Coronary artery (tissue), 2 donors: ENCODE measurements at places on chromosomes 4 and X.
A peak's percentile ranks its signal among the peaks of the same experiment; 100 is the strongest.

GRCh38 chr4:20629186-20630106 lies 70.8 kb upstream of the PACRGL start:
- no peak for DNase-seq

GRCh38 chr4:37604461-37604860 lies 81.7 kb downstream of the RELL1 start:
- no peak for DNase-seq

DNA sequence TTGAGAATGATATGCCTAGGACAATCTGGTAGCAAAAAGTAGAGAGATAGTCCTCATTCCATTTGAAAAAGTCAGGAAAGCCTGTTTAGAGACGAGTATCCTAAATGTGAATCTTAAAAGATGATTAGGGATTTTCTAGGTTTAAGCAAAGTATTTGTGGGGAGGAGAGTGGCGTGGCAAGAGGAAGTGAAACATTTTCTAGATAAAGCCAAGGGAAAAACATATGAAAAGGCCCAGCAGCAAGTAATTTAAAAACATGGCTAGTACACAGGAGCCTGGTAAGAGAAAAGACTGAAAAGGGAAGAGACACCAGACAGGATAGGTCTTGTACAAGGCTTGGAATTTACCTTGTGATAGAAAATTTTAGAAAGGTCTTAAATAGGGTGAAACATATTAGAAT lies 45.9 kb downstream of the CORIN start:
- DNase-seq: no peak

GRCh38 chr4:90237751-90238530 lies 110.7 kb downstream of the CCSER1 start:
- no peak for DNase-seq

DNA sequence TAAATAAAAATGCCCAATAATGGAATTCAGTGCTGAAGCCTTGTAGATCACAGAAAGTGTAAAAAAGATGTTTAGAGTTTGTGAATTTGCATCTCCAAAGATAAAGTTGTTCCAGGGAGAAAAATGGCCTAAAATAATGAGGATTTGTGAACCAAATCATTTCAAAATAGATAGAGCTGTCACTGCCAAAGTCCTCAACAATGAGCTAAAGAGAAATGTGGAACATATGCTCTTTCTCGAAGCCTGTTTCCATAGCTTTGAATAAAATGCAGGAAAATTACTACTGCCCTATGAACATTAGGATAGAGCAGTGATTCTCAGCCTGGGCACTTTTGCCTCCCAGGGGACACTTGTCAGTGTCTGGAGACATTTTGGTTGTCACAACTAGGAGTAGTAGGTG lies 3.4 kb upstream of the AP1S2 start:
- DNase-seq: no peak

GRCh38 chr4:7121866-7122653 lies 54.2 kb upstream of the GRPEL1 start:
- DNase-seq: no peak

DNA sequence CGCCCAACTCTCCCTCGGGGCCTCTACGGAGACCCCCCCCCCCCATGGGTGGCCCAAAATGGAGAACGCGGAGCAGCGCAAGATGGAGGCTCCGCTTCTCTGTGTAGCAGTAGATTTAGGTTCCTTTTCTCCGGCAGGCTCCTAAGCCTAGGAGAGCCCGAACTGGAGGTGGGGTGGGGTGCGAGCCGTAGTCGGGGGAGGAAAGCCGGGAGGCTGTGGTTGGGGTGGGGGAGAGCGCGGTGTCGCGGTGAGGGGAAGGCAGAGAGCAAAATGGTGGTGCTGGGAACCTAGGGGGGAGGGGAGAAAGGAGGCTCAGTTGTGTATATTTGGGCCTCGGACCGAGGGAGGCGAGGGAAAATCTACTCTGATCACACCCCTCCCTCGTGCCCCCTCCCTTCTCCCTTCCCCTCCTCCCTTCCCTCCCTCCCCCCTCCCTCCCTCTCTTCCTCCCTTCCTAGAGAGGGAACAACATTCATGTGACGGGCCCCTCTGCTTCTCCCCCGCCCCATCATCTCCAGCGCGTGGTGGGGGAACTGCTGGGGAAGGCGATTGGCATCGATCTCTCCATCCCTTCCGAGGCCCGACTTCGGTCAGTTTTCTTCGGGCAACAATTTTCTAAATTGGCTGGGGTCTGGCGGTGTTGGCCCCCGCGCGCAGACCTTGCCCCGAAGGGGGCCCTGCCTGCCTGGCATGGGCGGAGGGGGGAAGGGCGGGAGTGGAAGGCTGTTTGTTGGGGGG lies at the start of gene STAG2:
TSS of gene STAG2 (plus strand) at position 439 of the 738 bp plus-strand sequence. CDS start 60,922 bp downstream, outside the sequence.
- DNase-seq: peak; percentile 81

DNA sequence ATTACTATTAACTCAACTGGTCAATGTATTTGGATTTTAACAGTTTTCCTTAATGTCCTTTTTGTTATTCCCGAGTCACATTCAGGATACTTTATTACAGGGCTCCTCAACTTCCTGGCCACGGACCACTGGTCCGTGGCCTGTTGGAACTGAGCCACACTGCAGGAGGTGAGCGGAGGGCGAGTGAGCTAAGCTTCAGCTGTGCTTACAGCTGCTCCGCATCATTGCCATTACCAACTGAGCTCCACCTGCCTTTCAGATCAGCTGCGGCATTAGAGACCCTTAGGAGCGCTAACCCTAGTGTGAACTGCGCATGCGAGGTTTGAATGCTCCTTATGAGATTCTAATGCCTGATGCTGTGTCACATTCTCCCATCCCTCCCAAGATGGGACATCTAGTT lies 591.7 kb downstream of the CCSER1 start:
- DNase-seq: no peak

DNA sequence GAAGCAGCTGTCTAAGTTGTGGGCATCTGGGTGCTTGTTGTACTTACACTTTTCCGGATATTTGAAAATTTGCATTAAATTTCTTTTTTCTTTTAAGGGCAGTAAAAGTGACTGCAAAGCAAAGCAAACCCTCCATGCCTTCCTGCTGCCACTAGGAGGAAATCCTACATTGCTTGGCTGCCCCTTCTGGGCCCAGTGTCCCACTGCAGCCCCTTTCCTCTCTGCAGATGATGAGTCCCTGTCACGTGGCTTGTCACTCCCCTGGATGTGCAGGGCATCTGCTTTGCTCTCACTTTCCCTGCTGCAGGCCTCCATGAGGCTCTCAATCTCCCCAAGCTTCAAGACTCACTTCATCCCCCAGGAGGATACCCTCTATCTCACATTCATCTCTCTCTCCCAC lies 12.7 kb downstream of the TSR2 start:
- no peak for DNase-seq

- no peak for DNase-seq
Measured at GRCh38 chr4:105991726-105992125, 96.5 kb downstream of the NPNT start.

GRCh38 chr4:153519687-153520086 lies 53.5 kb downstream of the TMEM131L start:
- DNase-seq: no peak

GRCh38 chr4:123621072-123621705 lies 224.6 kb downstream of the SPRY1 start:
- no peak for DNase-seq

DNA sequence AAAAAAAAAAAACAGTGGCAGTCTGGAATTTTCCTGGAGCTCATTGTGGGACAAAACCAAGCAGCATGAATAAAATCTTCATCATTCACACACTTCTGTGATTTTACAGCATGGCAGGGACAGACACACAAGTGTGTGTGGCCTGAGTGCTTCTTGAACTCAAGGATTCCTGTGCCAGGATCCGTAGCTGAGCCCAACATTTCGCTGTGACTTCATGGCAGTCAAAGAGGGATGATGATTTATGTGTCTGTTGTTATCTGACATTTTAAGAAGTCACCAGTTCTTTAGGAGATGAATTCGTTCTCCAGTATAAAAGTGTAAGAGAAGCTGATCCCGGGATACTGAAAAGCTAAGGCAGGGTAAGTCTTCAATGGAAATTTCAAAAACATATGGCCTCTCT lies 57.0 kb downstream of the ING2 start:
- no peak for DNase-seq

- no peak for DNase-seq
Measured at GRCh38 chrX:154502098-154502497, 11.7 kb upstream of the SLC10A3 start.

DNA sequence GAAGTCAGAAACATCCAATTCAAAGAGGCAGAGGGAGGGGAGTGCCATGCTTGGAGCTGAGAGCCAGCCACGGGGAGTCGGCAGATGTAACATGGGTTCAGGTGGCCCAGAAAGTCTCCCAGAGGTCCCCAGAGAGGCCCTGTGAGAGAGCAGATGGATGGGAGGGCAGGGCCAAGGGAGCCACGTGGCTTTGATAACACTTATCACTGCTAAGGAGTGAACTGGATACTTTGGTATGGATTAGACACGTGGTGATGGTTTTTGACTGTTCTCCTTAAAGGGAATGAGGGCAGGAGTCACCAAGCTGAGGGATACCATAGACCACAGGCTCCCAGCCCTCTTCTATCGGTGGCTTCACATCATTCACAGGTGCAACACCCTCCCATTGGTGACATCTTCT lies 13.7 kb downstream of the CCKAR start:
- no peak for DNase-seq

DNA sequence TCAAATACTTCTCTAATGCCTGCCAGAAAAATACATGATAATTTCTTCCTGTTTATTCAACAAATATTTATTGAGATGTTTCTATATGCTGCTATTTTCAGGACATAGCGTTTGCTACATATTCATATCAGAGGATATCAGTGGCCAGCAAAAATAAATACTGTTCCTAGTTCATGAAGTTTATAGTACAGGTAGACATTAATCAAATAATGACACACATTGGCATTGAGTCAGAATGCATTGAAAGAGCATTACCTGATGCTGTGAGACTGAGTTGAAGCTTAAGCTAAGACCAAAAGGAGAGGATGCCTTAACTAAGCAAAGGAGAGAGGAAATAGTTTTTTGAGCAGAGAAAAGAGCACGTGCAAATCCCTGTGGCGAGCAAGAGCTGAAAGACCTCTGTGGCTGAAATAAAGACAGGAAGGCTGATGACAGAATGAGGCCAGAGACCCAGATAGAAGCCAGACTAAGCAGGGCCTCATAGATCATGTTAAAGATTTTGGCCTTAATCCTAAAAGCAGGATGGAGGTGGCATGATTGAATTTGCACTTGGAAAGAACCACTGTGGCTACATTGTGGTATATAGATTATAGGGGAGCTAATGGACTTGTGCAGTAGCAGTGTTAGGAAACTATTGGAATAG lies 36.2 kb downstream of the FAM241A start:
- DNase-seq: no peak

GRCh38 chrX:113802837-113803236 lies 781.0 kb upstream of the HTR2C start:
- no peak for DNase-seq

DNA sequence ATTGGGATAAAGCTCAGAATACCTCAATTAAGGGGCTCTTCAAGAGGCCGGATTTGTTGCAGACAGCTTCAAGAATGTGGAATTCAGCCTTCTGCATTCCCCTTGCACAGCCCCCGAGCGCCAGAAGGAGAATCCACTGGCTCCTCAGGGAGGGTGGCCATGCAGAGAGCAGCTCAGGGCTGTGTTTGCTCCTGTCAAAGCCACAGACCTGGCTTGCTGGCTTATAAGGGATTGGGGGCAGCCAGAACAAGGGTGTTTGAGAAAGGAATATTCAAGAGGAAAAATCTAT lies 36.8 kb downstream of the ING2 start:
- no peak for DNase-seq

DNA sequence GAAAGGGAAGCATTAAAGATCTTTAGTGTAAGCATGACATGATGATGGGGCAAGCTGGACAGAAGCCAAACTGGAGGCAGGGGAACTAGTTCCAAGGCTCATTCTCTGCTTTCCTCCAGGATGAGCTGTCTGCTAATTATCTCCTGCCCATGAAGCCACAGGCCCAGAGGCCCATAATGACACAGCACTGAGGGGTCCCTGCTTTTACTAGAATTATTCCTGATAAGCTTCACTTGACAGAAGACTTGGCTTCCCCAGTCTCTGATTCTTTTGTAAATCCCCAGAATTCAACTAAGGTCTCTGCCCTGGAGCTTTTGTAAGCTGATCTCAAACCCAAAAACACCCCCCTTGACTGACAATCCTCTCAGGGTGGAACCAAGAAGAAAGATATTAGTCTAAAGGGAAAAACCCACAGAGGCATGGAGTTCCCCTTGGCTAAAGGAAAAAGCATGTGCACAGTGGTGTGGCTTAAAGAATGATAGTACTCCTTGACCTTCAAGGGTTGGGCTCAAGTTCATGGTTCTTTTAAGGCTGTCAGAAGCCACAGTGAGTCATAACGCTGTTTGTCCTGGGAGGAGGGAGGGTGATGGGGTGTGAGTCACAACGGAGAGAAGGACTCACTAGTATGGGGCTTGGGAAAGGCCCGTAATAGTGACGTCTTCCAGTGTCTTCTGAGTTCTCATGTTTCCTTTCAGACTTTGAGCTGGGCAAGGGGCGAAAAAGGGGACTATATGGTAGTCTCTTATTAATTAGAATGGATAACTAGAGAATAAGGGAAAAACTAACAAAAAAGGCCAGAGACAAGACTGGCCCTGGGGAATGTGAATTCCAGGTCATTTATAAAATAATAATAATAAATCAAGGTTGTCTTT lies 146.0 kb upstream of the CPEB2 start:
- peak; percentile 81 for DNase-seq

DNA sequence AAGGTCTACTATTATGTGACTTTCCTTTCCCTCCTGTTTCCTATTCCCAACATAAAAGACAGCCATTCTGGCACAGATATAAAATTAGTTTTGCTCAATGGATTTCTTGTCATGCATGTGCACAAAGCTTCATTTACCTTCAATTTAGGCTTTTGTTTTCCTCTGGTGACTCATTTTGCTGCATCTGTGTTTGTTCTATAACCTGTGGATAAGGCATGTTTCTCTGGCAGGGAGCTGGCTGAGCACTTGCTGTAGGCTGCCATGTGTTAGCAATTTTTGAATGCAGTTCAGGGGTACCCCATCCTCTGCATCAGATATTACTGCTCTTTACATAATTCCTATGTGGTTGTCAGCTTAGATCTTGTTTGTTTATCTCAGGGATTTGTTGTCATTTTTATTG lies 202.8 kb upstream of the GRID2 start:
- DNase-seq: no peak

- no peak for DNase-seq
Measured at GRCh38 chr4:101710806-101711205, 79.7 kb upstream of the BANK1 start.

- DNase-seq: no peak
Measured at GRCh38 chr4:110074570-110074969, 123.8 kb downstream of the ELOVL6 start.
